Endothelial cell of coronary artery (primary cell): ENCODE measurements at places on chromosomes 16 and 17. TPM values are rescaled to one million over a fixed set of nuclear protein-coding genes. Genes with fewer than 3 reads are reported as not detected.

Gene CRHR1
- total RNA-seq: not detected in 2 replicates

Gene CACNG4
- total RNA-seq: not detected in 2 replicates

Gene PRSS21
- total RNA-seq: not detected in 2 replicates

Gene KRT23
- not detected in 2 replicates for total RNA-seq

Gene KLHL10
- total RNA-seq: 0.18 TPM in 1 of 2 replicates, not detected in the other

Gene RAB11FIP4
- under 0.01 and 0.09 TPM in 2 replicates for total RNA-seq

Gene CLDN9
- not detected in 2 replicates for total RNA-seq

Gene LCMT1
- total RNA-seq: 27.4 and 28.4 TPM in 2 replicates

Gene CXCL16
- 1.3 and 1.4 TPM in 2 replicates for total RNA-seq

Gene ABCA9
- 2.4 and 4.4 TPM in 2 replicates for total RNA-seq

Gene MYOCD
- total RNA-seq: 0.19 TPM in 1 of 2 replicates, not detected in the other

Gene DHX58
- total RNA-seq: 4.0 and 6.8 TPM in 2 replicates

Gene RPH3AL
- 2.8 and 7.5 TPM in 2 replicates for total RNA-seq

Gene CALB2
- total RNA-seq: not detected in 2 replicates

Gene TMED6
- total RNA-seq: not detected in 2 replicates

Gene G6PC1
- total RNA-seq: not detected in 2 replicates

Gene FKBP10
- 103 and 201 TPM in 2 replicates for total RNA-seq

Gene TEKT1
- total RNA-seq: not detected in 2 replicates

Gene NECAB2
- total RNA-seq: 0.18 TPM in 1 of 2 replicates, not detected in the other

Gene RNF222
- not detected in 2 replicates for total RNA-seq

Gene RPS2
- total RNA-seq: 3,397 and 3,624 TPM in 2 replicates

Gene NPIPA3
- total RNA-seq: 0.45 and 0.56 TPM in 2 replicates

Gene OR1E1
- not detected in 2 replicates for total RNA-seq

Gene NPIPA8
- total RNA-seq: 0.47 TPM in 1 of 2 replicates, not detected in the other

Gene CD300A
- not detected in 2 replicates for total RNA-seq

Gene KRT16
- 0.09 TPM in 1 of 2 replicates, not detected in the other for total RNA-seq

Gene SP2
- total RNA-seq: 0.90 and 1.6 TPM in 2 replicates

Gene ZP2
- not detected in 2 replicates for total RNA-seq

Gene TMEM88
- total RNA-seq: 10.5 and 12.0 TPM in 2 replicates

Gene C17orf50
- not detected in 2 replicates for total RNA-seq

Gene CD300E
- not detected in 2 replicates for total RNA-seq

Gene ZSWIM7
- total RNA-seq: 13.7 and 16.4 TPM in 2 replicates

Gene MT1M
- 2.2 and 5.2 TPM in 2 replicates for total RNA-seq

Gene HS3ST2
- not detected in 2 replicates for total RNA-seq

Gene KRTAP3-2
- not detected in 2 replicates for total RNA-seq

Gene AP2B1
- total RNA-seq: 75.8 and 88.7 TPM in 2 replicates

Gene TBC1D3I
- under 0.01 and 0.38 TPM in 2 replicates for total RNA-seq

Gene SDR42E2
- under 0.01 and 0.09 TPM in 2 replicates for total RNA-seq

Gene KRTAP1-1
- not detected in 2 replicates for total RNA-seq

Gene CMTM2
- total RNA-seq: 0.09 TPM in 1 of 2 replicates, not detected in the other

Gene SOX9
- 1.3 TPM in 1 of 2 replicates, not detected in the other for total RNA-seq

Gene MLKL
- total RNA-seq: 21.8 and 32.3 TPM in 2 replicates

Gene FNDC8
- not detected in 2 replicates for total RNA-seq

Gene ASGR1
- 9.2 TPM in 2 replicates for total RNA-seq

Gene KCNJ2
- 14.8 and 18.7 TPM in 2 replicates for total RNA-seq

Gene CCL17
- total RNA-seq: not detected in 2 replicates

Gene HCRT
- total RNA-seq: not detected in 2 replicates

Gene LGALS9
- total RNA-seq: 6.9 and 11.4 TPM in 2 replicates

Gene FAM20A
- not detected in 2 replicates for total RNA-seq

Gene SSTR5
- under 0.01 TPM in 1 of 2 replicates, not detected in the other for total RNA-seq

Gene HSD11B2
- not detected in 2 replicates for total RNA-seq

Gene SRCAP
- total RNA-seq: 23.7 and 34.1 TPM in 2 replicates

Gene OR1F1
- total RNA-seq: 0.18 TPM in 1 of 2 replicates, not detected in the other

Gene KRT12
- total RNA-seq: not detected in 2 replicates

Gene TNFSF12
- total RNA-seq: 6.1 and 10.5 TPM in 2 replicates

Gene SMPD3
- under 0.01 TPM in 1 of 2 replicates, not detected in the other for total RNA-seq

Gene VEZF1
- 28.8 and 32.7 TPM in 2 replicates for total RNA-seq

Gene ZFP90
- 16.4 and 18.2 TPM in 2 replicates for total RNA-seq

Gene MYL11
- not detected in 2 replicates for total RNA-seq
